H4 (cell line): ENCODE measurements at places on chromosomes 4 and X. TPM values are rescaled to one million over a fixed set of nuclear protein-coding genes. Genes with fewer than 3 reads are reported as not detected.

DNA sequence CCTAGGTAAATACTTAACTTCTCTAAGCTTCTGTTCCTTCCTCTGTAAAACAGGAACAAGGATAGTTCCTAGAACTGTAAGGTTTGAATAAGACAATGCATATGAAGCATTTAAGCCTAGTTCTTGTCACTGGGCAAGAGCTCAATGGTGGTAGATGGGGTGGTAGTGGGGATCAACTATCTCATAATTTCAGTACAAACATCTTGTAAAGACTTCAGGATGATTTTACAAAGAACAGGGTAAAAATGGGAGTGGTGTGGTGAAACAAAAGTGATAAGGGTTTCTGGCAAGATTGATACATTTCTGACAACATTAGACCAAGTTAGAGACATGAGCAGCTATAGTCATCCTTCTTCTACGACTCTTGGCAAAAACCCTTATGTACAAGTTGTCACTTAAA, 137.8 kb downstream of the SCFD2 start:
- DNase-seq: no peak

- DNase-seq: no peak
Observed at GRCh38 chrX:27679281-27679680, 89.1 kb downstream of the DCAF8L2 start.

Gene CXXC4
- 1.6 and 1.9 TPM in 2 replicates for total RNA-seq

Gene DCAF12L2
- not detected in 2 replicates for total RNA-seq

GRCh38 chr4:51858605-51859202, 15.8 kb downstream of the DCUN1D4 start:
- no peak for DNase-seq

Gene RPA4
- total RNA-seq: not detected in 2 replicates

Gene AMBN
- total RNA-seq: 0.19 TPM in 1 of 2 replicates, not detected in the other

GRCh38 chr4:177737387-177737940, 295.2 kb upstream of the AGA start:
- no peak for DNase-seq
